ENCODE measurements at places on chromosomes 12 and 14.

DNA sequence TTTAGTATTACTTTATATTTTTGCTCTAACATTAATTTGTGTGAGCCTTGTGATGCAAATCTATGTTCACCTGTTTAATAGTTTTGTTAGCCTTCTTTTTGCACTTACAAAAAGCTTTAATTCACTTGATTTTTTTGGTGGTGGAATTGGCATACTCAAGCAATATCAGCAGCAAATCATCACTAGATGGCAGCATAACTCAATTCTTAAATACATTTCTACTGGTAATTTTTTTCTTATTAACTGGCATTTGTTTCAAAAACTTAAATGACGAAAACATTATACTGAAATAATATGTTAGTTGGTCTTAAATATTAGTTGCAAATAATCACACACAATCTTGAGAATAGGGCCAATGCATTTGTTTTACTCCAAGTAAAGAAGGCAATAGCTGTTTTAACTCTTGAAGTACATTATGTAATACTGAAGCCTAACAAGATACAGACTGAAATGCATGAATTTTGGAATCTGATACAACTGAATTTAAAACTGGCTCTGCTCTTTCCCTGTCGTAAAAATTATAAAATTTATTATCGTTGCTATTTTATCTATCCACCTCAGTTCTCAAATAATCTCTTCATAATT, 151.5 kb downstream of the ATXN7L3B start:
- peak; percentile 15 for DNase-seq

DNA sequence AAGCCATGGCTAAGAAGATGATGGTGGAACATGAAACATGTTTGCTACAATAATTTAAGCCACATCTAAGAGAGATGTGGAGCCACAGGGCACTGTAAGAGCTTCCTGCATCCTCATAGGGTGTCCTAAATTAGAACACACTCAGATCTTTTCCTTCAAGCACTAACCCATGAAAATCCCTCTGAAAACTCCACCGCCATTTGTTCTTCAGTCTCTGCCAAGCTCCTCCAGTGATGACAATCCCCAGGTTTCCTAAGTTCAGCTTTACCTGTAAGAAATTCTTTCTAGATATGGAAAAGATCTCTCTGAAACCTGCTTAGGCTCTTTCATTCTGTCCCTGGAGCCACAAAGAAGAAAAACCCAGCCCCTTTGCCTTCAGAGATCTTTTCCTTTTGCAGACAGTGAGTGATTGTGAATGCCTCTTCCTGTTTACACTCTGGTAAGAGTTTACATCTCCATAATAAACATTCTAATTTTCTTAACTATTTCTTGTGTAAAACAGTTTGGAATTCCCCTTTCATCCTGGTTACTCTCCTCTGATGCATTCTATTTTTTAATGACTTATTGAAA, 907.2 kb downstream of the VRK1 start:
- no peak for DNase-seq

DNA sequence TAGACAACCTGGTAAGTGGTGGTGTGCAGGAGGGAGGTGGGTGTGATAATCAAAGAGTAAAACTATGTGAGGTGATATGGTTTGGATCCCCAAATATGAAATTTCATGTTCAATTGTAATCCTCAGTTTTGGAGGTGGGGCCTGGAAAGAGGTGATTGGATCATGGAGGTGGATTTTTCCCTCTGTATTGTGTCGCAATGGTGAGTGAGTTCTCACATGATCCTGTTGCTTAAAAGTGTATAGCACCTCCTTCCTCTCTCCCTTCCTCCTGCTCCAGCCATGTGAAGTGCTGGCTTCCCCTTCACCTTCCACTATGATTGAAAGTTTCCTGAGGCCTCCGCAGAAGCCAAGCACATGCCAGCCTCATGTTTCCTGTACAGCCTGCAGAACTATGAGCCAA, 270.2 kb upstream of the FOXG1 start:
- DNase-seq, result no peak

- DNase-seq, result no peak
These were observed 29.6 kb upstream of the HDAC7 start for GRCh38 chr12:47849261-47849660.

GRCh38 chr12:67099858-67100257, 169.3 kb upstream of the CAND1 start:
- no peak for DNase-seq

DNA sequence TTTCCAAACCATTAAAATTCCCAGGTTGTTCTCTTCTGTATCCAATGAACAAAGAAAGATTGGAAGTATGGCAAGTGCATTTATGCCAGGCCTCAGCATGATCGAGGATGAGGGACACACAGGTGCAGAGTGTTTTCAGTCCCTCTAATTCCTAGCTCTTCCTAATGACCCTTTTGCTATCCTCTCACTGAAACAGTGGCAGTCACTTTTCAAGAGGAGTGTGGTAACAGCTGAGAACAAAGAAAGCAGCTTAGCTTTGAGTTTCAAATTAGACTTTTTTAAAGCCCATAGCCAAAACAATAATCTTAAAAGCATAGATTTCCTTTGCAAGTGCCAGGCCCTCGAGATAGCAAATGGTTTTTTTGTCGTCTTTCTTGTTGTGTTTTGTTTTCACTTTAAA, 110.8 kb downstream of the KCNH5 start:
- no peak for DNase-seq

GRCh38 chr12:114166362-114166761, 200.2 kb upstream of the RBM19 start:
- no peak for DNase-seq

DNA sequence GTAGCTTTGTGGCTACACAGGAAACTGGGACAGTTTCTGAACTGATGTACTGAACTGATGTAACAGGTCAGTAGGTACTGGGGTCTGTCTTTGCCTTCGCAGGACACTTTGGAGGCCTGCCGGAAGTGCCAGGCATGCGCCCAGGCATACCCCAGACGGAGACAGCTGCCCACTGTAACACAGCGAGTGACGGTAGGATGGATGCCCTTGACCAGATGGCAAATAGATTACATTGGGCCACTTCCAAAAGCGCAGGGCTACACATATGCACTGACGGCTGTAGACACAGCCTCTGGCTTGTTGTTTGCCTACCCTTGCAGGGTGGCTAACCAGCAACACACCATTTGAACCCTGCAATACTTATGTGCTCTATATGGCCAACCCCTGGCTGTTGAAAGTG, 94.1 kb upstream of the TMPO start:
- no peak for DNase-seq

GRCh38 chr14:81164167-81164774, 56.5 kb downstream of the GTF2A1 start:
- peak; percentile 70 for DNase-seq

GRCh38 chr12:39846971-39847650, 227.5 kb upstream of the ABCD2 start:
- peak; percentile 44 for DNase-seq

DNA sequence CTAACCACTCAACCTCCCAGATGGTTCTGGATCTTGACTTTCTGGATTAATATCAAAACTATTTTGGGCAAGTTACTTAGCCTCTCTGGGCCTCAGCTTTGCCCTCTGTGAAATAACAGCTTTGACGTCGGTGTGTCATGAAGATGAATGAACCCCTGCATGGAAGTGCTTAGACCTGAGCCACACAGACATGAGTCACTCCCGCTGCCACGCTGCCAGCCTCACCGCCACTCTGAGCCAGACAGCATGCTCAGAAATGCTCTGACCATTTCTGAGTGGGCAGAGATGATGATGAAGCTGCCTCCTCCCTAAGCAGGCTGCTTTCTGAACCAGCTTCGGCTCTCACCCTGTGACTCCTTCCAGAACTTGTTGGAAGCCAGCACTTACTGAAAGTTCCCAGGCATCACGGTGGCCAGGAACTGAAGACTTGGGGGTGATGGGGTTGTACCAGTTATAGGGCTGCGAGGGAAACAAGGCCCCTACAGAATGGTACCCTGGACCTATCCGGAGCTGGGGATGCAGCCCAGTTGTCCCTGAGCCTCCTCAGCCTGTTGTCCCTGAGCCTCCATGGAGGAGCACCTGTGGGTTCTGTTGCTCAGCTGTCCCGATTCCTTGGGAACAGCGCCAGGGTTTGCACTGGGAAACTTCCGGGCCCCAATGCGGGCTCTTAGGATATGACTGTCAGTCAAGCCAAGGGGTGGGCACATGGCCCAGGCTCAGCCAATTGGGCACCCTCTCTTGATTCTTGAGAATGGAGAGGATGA, 2.0 kb upstream of the CCDC197 start:
- DNase-seq, result no peak

GRCh38 chr12:49790741-49791555, 37.3 kb downstream of the NCKAP5L start:
- DNase-seq, result no peak

- no peak for DNase-seq
These were observed 17.4 kb upstream of the COL2A1 start for GRCh38 chr12:48021485-48022179.

DNA sequence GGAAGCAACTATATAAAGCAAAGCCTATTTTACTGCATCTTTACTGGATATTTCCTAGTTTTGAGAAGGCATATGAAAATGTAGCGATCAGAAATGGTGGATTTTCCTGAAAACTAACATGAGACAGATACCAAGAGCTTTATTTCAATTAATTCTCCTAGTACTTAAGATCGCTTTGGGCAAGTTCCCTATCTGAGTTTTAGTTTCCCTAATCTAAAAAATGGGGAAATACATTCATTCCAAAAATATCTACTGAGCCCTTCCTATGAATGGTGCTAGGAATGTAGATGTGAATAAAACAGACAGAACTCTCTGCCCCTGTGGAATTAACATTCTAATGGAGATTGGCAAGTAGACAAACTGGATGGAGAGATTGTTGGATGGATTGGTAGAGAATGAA, 8.4 kb downstream of the CATSPERB start:
- no peak for DNase-seq

DNA sequence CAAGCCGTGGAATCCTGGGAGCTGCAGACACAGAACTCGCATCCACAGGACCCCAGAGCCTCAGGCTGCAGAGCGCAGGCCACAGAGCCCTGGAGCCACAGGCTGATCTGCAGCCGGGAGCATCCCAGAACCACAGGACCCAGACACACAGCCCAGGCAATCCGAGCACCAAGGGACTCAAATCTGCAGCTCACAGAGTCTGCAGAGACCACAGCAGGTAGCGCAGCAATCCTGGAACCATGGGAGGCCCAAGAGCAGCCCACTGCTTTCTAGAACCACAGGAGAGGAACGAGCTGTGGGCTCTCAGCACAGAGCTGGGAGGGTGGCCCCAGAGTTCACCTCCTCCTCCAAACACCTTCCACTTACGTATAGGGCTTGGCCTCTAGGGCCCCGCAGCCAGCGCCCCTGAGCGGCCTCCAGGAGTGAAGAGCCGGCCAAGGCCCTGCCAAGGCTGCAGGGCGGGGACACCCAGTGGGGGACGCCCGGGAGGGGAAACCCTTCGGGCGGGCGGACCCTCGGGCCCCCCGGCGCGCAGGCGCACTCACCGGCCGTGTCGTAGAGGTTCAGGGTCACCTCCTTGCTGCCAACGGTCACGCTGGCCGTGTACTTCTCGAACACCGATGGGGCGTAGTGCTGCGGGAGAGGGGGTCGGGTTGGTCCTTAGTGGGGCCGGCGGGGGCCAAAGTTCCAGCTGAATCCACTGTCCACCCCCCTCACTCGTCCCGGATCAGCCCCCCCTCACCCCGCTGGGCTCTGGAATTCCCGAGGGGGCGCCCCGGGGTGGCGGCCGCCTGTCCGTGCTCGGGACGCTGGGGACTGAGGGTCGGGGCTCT, 665 bp downstream of the RHOF start:
- no peak for DNase-seq

- no peak for DNase-seq
These were observed 29.6 kb downstream of the PMCH start for GRCh38 chr12:102167821-102168604.

- no peak for DNase-seq
These were observed 35.6 kb downstream of the SYNE3 start for GRCh38 chr14:95480887-95481226.

- DNase-seq, result no peak
These were observed 42.2 kb downstream of the CSRP2 start for GRCh38 chr12:76836633-76837032.

DNA sequence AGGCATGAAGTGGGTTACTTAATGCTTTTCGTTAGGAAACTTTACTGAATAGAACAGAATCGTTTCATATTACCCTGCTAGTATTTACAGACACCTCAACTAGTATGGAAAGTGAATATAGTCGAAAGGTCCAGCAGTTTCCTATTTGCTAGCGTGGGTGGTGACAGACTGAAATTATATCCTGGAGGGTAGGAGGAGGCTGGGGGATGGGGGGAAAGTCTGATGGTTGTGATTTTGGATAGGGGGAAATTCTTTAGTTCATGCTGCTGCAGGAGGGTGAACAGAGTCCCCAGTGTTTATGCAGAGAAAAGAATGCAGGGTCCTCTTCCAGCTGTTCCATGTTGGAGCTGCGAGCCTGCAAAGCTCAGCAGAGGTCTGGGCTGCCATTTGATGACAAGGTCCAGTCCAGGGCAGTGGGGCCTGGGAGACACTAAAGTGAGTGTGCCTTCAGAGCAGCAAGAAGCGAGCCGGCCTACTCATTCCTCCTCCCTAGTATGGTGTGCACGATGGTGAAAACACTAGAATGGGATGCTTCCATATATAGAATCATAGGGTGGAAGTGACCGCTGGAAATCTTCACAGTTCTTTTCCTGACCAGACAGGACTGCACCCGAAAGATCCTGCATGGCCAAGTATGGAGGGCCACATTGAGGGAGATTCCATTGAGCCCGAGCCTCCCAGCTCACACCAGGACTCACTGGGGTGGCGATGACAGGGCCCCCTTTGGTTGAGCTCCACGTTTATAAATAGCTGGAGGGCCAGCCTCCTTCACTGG, 2.1 kb downstream of the SAMD4A start:
- no peak for DNase-seq

- DNase-seq, result no peak
These were observed 1.0 kb downstream of the TMEM121 start for GRCh38 chr14:105527381-105527825.

DNA sequence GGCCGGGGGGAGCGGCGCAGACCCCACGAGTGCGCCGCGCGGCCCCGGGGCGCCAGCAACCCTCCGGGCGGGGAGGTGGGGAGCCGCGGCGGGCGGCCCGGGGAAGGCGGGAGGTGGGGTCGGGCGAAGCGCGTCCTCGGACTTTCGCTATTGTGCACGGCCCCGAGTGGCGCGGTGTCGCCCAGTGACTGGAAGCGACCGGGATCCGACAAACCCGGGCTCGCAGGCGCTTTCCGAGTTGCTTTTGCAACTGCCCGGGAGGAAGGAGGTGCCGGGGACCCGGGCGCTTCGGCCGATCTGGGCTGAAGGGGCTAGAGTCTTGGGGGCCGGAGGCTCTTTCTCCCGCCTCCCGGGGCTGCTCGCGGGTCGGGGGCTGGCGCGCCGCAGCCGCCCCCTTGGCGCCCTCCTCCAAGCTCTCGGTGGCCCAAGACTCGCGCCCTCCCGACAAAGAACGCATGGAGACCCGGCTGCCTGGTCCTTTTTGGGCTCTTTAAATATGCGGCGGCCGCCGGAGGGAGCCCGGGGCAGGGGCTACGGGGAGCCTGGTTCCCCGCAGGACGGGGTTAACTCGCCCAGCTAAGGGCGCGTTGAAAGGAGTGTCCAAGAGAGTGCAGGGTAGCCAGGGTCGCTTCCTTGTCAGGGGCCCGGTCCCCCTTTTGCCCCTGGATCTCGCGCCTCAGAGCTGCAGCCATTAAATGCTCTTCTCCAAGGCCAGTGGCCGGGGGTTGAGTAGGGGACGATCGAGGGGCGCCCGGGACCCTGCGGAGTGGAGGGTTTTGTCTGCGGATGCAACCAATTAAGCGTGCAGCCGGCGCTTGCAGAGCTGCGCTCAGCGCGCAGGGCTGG, 1.4 kb downstream of the HMGA2 start:
- no peak for DNase-seq

- no peak for DNase-seq
These were observed 81.5 kb downstream of the SLC38A4 start for GRCh38 chr12:46744283-46744682.

GRCh38 chr14:72576258-72576657, 317.6 kb downstream of the DPF3 start:
- DNase-seq, result no peak

GRCh38 chr12:65081496-65081895, 39.6 kb downstream of the WIF1 start:
- DNase-seq, result no peak

Data from epithelial cell of proximal tubule (primary cell).